Karpas-422 (cell line): ENCODE measurements at places on chromosomes 6 and 20.
A peak's percentile ranks its signal among the peaks of the same experiment; 100 is the strongest.

DNA sequence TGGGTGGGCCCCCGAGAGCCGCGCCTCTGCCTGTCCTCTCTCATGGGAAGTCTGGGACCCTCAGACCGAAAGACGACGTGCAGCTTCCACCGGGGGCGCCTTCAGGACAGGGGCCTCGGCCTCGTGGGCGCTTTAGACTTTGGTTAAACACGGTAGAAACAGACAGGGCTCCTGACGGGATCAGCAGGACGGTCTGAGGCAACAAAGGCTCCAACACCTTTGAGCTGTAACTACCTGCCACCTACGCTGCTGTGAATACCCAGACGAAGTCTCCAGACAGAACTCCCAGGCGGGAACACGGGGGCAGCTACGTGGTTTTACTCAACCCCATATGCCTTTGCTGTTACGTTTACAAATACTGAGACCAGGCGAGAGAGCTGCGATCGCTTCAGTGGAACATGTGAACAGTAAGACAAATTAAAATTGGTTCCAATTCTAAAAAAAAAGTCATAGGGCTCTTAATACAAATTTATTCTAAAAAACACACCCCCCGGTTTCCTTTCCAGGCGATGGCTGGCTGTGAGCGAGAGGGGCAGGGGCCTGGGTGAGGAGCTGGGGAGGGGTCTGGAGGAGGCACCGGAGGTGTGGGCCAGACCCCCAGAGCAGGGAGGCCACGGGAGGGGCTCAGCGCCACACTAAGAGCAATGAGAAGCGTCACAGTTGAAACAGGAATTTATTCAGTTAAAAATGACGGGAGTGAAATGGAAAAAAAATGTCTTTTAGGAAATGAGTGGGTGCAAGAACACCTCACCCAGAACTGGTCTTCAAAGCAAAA, 453.2 kb downstream of the QKI start:
- DNase-seq: no peak

DNA sequence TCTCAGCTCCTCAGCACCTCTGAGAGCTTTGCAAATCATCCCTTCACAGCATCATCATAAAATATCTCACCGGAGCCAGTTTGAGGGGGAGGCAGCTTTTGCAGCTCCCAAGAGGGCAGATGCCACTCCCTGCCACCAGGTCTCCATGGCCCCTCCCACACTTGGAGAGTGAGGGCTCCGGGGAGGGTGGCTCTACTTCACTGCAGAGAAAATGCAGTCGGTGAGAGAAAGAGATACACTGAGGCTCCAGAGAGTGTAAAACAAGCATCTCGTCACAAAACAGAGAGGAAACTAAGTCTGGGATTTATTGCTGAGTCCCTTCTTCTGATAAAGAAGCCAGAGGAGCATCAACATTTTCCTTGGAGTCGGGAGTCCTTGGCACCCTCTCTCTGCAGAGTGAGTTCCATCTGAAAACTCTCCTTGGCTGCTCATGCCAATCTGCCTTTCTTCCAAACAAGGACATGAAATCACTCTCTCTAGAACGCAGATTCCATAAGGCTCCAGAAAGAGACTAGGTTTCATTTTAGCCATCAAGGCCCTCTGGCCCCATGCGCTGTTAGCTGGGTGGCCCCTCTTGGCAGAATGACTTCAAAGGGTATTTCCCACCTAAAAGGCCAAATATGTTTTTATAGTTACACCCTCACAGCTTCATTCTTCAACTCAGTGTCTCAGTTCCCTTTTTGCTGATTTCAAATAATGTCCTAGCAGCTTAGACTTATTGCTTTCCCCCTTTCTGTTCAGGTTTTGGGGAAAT, 70.6 kb upstream of the F13A1 start:
- DNase-seq: peak; percentile 48

DNA sequence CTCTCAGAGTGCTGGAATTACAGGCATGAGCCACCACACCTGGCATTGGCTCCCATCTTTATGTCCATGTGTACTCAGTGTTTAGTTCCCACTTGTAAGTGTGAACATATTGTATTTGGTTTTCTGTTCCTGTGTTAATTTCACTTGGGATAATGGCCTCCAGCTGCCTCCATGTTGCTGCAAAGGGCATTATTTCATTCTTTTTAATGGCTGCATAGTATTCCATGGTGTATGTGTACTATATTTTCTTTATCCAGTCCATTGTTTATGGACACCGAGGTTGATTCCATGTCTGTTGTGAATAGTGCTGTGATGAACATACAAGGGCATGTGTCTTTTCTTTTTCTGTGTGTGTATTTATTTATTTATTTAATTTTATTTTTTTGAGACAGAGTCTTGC, 47.7 kb downstream of the MYO6 start:
- DNase-seq: no peak

GRCh38 chr20:62832212-62832922, 15.5 kb downstream of the COL9A3 start:
- DNase-seq: peak; percentile 97

- DNase-seq: no peak
Observed at GRCh38 chr6:151196555-151196954, 43.2 kb upstream of the AKAP12 start.

- DNase-seq: no peak
Observed at GRCh38 chr6:21349834-21350233, 243.7 kb upstream of the SOX4 start.

- DNase-seq: no peak
Observed at GRCh38 chr6:111238464-111239119, 151.3 kb downstream of the SLC16A10 start.

DNA sequence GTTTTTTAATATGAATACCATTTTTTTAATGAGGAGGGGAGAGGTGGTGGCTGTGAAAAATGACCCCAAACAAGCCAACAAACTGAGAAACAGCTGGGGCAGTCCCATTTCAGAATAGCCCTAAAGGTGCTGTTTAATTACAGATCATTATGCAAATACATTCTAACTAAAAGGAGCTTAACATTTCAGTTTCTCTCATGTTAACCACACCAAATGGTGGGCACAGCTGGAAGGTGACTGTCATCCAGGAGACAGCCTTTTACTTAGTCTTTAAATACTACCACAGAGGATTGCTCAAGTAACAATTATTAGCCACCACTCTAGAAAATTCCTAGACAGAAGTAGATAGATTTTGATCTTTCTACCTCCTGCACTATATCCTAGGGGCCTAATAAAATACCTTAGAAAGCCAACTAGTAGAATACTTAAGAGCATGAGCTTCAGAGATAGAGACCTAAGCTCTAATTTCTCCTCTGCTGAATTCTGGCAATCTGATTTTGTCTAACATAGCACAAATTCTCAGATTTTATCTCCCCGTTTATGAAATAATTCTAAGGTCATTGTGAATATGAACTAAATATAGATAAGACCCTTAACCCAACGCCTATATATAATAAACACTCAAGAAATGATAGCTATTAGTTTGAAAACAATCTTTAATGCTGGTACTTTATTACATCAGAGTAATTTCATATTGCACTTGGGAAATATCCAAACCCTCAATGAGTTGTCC, 615.1 kb upstream of the NRSN1 start:
- no peak for DNase-seq

DNA sequence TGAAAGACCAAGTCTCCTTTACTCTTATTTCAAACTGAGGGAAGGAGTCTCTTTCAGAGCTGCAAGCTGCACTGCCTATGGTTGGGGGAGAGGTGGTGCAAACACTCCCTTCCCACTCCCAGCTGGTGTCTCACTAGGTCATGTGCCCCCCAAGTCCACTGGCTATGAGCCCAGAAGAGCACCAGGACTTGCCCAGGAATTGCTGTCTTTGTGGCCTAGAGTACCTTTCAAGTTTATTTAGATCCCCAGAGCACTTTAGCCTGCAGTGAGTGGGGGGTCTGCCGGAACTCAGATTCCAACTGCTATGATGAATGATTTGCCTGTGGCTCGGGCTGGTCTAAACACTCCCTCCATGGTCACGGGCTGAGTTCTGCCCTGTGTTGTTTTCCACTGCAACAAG, 192.6 kb upstream of the CITED2 start:
- DNase-seq: no peak

DNA sequence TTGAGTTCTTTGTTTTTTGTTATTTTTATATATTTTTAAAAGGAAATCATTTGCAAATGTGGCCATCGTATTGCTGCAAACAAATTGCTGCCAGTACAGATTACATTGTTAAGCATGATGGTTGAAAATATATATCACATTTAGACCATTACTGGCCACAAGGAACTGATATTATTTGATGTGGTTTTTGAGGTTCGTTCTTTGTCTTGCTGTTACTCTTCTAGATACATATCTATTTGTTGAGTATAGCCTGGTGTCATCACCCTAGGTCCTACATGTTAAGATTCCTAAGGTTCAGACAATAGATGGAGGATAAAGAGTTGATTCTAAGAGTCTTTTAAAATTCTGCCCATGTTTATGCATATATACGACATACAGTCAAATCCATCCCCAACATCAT, 306.0 kb downstream of the FARS2 start:
- DNase-seq: no peak

GRCh38 chr6:5379647-5380242, 118.4 kb downstream of the FARS2 start:
- DNase-seq: peak; percentile 86
